ENCODE measurements at places on chromosomes 2 and 18.
A peak's percentile ranks its signal among the peaks of the same experiment; 100 is the strongest.

DNA sequence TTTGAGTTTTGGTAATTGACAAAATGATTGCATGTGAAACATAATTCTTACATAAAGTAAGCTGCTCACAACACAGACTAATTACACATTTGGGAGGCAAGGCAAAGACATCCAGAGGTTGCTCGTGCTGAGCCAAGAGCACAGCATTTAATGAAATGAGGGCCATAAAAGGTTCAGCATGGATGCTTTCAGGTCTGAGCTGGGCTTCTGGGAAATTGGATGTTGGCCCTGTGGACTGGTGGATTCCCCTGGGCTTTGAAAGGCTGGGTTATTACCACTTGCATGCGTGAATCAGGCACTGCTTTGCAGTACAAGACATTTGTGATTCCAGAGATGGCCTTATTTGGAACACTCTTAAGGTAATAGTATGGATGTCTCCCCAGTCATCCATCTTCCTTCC lies 533.5 kb upstream of the NRP2 start:
- DNase-seq: no peak

- DNase-seq: no peak
Measured at GRCh38 chr2:46988230-46988629, 72.6 kb upstream of the MCFD2 start.

DNA sequence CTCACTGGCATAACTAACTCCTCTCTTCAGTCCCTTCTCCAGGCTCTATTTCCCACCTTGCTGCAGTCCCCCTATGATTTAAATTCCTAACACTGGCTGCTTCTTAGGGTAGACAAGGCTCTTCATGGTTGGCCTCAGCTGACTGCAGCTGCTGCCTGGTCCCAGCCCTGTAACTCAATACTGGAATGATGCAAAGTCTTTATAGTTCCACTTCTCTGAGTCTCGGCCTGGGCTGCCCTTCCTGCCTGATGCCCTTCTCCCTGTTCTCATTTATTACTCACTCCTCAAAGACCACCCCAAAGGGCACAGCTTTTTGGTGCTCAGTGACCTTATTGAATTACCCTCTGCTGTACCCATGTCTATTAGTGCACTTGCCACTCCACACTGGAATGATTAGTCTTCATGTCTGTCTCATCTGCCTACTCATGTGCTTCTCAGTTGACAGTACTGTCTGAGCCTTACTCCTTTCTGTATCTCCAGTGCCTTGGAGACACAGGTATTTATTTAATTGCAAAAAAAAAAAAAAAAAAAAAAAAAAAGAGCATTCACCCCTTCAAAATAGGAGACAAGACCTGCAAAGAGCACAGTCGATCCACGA lies 199.4 kb upstream of the REV1 start:
- no peak for DNase-seq

- DNase-seq: no peak
Measured at GRCh38 chr2:101820519-101820918, 123.0 kb downstream of the MAP4K4 start.

DNA sequence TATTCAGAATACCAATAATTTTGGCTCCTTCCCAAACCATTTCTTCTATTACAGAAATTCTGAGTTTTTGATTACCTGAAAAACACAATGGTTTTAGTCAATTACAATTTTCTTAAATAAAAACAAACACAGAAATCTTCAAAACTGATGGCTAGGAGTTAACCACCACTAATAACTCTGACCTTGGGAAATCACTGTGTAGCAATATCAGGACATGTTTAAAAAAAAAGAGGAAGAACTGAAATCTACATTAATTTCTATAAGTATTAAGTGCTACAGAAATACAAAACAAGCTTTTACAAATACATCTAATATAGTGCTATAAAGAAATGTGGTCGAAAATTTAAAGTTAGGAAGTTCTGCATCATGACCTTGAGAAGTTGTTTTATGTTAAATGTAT lies 14.9 kb downstream of the L3MBTL4 start:
- no peak for DNase-seq

- DNase-seq: no peak
Measured at GRCh38 chr2:151437630-151438029, 27.9 kb downstream of the RIF1 start.

DNA sequence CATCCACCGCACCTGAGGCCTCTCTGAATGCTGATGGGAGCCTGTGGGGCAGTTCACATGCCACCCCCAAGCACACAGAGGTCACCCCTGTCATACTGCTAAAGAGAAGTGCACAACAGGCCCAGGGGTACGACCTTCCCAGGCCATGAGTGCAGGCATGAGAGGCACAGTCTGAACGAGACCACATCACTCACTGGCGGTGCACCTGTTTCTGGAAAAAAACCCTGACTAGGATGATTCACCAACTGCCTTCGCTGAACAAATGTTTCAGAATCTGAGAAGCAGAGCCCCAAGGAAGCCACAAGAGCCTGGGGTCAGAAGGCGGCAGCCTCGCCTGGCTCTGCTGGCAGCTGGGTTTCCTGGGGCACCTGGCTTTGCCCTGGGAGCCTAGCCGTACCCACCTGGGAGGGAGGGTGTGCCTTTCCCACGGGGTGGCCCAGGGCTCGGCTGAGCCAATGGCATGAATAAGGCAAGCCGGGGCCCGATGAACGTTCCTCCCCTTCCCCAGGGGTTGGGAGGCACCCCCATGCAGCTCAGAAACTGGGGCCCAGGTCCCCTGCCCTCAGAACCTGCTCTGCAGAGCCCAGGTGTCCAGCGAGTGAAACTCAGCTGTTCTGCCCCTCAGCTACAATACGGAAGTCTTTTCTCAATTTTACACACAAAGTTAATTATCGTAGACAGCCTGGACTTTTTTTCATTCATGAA lies 73.8 kb downstream of the HDAC4 start:
- DNase-seq: no peak

DNA sequence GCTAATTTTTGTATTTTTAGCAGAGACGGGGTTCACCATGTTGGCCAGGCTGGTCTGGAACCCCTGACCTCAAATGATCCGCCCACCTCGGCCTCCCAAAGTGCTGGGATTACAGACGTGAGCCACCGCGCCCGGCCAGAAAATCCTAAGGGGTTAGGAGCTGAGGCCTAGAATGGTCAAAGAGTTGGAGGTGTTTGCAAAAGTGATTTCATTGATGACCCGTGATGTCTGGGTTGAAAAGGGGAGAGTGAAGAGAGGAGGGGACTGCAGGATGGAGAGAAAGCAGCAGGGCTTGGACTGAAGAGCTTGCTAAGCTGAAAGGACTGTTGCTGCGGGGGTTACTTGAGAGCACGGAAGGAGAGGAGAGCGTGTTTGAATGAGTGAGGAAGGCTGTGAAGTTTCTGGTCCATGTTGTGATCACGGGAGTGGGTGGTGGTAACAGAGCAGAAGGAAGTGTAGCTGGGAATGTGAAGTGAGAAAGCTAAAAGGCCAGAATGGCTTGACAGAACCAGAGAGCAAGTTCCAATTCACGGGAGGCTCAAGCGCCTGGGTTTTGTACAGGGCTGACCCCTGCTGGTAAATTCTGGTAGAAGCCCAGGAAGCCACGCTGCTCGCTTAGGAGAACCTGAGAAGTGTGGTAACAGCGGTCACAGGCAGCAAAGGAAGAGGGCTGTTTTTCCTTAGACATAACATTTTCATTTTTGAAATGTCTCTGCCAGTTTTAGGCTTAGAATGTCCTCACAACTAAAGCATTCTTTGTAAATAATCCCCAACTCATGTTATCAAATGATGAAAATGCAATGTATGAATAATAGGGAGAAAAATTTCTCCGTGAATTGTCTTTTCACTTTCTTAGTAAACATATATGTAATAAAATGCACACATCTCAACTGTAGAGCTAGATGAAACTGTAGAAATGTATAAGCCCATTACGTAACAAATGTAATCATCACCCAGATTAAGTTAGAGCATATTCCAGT lies 40.5 kb upstream of the ACTR2 start:
- peak; percentile 59 for DNase-seq

DNA sequence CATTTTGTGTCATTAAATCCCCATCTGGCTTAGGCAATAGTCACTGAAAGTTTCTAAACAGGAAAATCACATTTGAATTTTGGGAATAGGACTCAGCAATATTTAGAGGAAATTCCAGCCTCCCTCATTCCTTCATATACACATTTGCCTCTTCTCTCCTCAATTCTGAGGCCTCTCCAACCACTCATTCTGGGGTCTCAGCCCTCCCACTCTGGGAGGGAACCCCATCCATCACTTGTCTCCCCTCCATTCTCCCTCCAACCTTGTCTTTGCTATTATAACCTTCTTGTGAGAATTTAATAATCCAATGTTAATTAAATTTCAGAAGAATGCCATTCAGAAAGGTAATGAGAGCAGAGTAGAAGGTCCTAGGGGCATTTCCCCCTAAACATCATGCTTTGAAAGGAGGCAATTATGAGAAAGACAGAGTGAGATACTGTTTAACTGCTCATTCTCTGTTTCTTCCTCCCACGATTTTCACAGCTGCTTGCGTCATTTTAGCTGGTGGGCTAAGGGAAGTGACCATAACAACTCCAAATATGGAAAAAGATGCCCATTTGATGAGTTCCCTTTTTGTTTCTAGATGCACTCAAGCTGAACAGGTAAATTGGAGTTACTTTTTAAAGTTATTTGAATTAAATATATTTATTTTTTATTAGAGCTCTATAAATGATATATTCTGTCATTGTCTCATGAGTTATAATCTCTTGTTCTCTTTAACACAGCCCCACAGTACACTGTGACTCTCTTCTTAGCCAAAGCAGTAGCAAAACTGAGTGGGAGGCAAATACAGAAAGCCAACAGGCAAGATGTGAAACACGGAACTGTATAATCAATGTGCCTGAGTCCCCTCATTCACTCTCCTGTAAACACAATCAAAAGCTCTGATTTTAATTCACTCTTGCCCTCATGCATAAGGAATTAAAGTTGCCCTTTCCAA lies 135.1 kb downstream of the DLGAP1 start:
- no peak for DNase-seq

DNA sequence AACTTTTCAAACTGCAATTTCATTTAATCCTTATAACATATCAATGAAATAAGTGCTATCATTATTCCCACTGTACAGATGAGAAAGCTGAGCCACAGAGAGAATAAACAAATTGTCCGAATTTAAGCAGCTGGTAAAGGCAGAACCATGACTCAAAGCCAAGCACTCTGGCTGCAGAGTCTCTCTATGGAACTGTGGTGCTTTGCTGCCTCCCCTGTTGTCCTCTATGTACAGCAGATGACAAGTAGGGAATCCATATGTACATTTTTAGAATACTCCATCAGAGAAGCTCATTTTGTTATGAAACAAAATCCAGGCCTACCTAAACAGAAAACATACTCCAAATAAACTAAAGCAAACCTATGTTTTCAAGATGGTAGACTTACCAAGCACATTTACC lies 45.1 kb downstream of the FARSB start:
- no peak for DNase-seq

GRCh38 chr2:106098081-106098480 lies 96.0 kb downstream of the UXS1 start:
- DNase-seq: no peak

GRCh38 chr2:88331239-88331638 lies 121.3 kb downstream of the FOXI3 start:
- DNase-seq: no peak

DNA sequence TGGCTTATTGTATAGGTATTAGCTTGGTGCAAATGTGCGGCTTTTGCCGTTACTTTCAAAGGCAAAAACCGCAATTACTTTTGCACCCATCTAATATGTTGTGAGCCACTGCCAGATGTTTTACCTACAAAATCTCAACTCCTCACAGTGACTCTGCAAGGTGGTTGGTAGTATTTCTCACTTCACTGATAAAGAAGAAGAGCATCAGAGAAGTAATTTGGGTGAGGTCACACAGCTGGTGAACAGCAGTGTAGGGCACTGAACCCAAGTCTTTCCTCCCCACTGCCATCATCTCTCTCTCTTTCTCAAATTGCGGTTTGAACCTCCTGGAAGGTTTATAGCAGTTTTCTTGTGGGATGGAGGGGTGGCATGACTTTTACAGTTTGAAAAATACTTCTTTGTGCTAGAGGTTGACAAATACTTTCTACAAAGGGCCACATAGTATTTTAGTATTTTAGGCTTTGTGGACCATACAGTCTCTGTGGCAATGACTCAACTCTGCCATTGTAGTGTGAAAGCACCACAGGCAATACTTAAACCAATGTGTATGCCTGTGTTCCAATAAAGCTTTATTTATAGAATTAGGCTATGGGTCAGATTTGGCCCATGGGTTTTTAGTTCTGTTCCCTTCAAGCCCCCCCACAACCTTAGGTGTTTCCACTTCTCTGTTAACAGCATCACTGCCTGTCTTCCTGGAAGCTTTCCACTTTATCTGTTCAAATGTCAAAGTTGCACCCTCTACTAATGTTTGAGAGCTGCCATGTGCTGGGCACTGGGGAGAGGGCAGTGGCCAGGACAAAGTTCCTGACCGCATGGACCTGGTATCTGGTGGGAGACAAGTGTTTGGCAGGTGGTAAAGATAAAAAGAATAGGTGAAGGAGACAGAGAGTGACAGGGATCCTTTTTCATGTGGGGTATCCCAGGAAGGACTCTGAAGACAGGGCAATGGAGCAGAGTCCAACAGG lies 30.1 kb downstream of the FHOD3 start:
- DNase-seq: no peak

DNA sequence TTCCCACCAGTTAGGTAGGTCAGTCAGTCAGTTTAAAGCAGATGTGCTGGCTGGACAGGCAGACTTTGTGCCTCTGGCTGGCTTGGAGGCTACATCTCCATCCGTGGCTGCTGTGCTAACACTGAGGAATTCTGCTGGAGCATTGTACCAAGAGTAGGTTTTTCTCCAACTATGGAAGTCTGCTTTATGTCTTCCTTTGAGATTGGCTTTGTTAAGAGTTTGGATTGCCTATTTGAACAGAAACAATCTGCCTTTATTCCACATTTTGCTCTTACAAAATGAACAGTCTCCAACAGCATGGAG lies 46.7 kb downstream of the WDR75 start:
- DNase-seq: no peak

DNA sequence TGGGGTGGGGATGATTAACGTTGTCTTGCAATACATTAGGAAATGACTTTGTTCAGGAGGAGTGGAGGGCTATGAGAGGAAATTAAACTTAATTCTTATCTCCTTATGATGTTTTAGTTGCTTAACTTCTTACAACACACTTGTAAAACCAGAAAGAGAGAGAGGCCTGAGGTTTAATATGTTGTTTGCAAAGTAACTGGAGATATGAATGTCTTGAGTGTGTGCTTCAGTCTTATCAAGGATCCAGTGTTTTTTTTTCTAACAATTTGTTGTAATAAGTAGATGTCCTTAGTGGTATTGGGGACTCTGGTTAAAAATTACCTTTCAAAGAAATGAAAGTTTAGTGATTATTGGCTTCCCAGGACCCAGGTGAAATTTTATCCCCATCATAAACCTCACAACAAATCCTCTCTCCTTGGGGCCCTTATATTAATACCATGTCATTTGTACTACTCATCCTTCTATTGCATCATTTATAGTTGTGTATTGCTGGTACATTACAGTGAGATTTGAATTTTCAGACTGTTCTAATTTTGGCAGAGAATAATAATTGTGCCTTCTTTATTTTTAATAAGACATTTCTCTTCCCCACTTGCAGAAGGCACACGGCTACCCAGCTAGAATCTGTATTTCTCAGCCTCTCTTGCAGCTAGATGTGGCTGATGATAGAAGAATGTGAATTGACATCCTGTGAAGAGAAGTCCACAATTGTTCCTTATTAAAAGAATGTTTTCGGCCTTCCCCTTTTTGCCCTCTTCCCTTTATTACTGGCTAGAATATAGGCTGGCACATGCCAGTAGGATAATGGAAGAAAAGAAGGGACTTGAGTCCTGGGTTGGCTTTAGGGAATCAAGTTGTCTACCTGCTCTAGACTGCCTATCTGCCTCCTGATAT lies 91.9 kb upstream of the CXCR4 start:
- DNase-seq: no peak

- no peak for DNase-seq
Measured at GRCh38 chr2:190791976-190792575, 88.5 kb upstream of the GLS start.
